KG1 (cell line): ENCODE measurements at places on chromosomes 4 and X.

DNA sequence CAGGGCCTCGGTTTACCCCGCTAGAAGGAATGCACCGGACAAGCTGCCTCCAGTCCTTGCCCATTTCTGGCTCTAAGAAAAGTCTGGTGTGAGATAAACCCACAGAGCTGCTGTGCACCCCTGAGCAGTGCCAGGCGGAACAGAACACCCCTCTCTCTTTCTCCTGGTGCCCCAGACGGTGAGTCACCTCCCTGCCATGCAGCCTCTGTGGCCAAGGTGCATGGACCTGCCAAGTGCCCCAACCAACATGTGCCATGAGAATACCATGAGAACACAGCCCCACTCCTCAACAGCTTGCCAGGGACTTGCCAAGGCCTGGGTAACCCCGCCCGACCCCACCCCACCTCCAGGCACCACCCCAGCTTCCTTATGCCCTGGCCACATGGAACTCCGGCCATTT, 47.7 kb upstream of the MAN2B2 start:
- no peak for DNase-seq

GRCh38 chr4:149056615-149057014, 614.4 kb upstream of the NR3C2 start:
- DNase-seq = no peak

GRCh38 chr4:7799736-7800135, 139.9 kb downstream of the AFAP1 start:
- no peak for DNase-seq

GRCh38 chrX:130051176-130051845, 59.0 kb downstream of the ELF4 start:
- no peak for DNase-seq

DNA sequence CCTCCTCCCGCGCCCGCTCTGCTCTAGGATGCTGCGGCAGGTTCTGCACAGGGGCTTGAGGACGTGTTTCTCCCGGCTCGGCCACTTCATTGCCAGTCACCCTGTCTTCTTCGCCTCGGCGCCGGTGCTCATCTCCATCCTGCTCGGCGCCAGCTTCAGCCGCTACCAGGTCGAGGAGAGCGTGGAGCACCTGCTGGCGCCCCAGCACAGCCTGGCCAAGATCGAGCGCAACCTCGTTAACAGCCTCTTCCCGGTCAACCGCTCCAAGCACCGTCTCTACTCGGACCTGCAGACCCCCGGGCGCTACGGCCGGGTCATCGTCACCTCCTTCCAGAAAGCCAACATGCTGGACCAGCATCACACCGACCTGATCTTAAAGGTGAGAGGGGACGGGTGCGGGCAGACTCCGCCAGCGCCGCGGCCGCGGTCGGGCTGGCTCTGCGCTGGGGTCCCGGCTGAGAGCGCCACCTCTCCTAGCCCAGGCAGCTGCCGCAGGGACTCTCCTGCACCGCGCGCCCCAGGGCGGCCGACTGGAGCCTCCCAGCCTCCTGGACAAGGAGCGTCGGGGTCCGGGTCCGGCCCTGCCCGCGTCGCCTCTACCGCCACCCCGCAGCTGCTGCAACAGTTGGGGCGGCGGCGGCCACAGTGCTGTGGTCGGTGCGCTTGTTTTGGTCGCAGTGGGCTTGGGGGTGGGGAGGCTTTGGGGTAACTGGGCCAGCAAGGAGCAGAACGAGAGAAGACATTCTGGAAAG, at the start of gene PTCHD1:
TSS of gene PTCHD1 (plus strand) at position 2 of the 752 bp plus-strand sequence. CDS start at position 29, 27 bp downstream.
- DNase-seq = no peak

- no peak for DNase-seq
Measured at GRCh38 chr4:73711989-73712388, 28.4 kb upstream of the CXCL8 start.

DNA sequence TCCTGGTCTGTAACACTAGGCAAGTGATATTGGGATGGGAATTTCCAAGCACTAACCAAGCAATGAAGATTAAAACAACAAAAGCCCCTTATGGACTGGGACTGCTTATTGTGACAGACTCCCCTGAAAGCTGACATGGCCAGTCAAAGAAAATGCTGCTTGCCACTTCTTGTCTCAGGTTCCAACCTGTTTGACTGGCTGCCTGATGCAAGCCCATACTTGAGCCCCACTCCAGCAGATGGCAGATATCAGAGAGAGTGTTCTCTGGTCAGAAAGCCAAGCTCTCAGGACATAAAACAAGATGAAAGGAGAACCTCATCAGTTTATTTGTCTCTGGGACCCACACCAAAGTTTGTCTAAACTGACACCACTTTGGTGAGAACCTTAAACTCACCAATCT, 15.5 kb upstream of the IGBP1 start:
- no peak for DNase-seq

GRCh38 chr4:88908003-88908402, 149.0 kb downstream of the FAM13A start:
- no peak for DNase-seq

DNA sequence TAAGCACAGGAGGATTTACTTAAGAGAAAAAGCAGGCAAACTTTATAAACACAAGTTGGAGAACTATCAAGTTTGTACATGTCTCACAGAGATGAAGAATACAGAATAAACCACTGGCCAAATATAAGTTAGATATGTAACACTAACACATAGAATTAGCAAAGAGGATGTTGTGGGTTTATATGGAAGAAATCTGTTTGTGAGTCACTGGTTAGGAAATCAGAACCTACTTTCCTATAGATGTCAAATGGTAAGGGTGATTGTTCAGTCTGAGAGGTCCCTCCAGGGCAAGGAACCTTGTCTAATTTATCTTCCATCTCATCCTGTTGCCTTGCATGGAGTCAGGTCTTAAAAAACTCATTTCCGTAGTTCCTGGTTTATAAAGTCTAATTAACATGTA, 14.8 kb upstream of the ART3 start:
- no peak for DNase-seq

DNA sequence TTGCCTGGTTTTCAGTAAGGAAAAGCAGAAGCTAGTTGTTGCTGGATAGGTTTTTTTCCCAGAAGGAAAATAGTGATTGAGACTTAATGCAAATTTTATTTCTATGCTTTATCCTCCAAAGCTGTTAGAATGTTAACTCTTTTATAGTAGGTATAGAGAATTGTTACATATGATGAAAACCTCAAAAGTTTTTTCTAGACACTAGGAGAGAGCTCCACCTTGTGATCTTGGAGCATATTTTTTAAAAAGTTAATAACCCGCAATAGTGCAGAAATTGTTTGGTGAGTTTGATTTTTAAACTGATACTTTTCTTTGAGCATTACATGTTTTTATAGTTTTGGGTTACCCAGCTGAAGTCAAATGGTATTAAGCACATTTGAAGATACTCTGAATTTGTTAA, 56.5 kb downstream of the STAG2 start:
- DNase-seq = no peak

DNA sequence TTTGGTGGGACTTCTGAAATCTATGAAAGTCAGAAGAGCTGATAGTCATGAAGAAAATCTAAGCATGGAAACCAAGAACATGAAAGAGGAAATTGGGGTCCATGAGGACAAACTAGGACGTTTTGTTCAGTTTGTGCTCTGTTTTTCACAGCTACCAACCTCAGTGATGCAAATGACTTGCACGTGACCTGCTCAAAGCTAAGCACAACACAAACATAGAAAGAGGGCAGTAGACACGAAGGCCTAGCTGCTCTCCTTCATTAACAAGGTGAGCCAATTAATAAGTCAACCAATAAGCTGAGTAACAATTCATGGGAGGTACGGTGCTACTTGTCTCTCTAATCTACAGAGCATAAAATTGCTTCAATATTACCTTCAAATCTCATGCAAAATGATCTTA, 684.1 kb downstream of the TRAM1L1 start:
- DNase-seq = no peak

- no peak for DNase-seq
Measured at GRCh38 chr4:53490965-53491622, 100.2 kb downstream of the LNX1 start.

GRCh38 chrX:129654652-129655546, at the start of gene APLN:
APLN (minus strand) TSS chrX:129654956; CDS start chrX:129654630, 326 bp downstream.
- no peak for DNase-seq

GRCh38 chr4:8851321-8852117, 20.1 kb downstream of the HMX1 start:
- DNase-seq = no peak

DNA sequence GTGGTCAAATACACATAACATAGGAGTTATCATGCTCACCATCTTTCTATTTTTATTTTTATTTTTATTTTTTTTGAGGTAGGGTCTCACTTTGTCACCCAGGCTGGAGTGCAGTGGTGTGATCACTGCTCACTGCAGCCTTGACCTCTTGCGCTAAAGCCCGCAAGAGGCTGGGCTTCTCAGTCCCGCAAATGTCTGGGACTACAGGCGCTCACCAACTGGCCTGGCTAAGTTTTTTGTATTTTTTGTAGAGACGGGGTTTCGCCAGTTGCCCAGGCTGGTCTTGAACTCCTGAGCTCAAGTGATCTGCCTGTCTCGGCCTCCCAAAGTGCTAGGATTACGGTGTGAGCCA, 295 bp upstream of the TLR10 start:
- DNase-seq = no peak

GRCh38 chr4:53116954-53117353, 248.9 kb downstream of the SCFD2 start:
- no peak for DNase-seq

DNA sequence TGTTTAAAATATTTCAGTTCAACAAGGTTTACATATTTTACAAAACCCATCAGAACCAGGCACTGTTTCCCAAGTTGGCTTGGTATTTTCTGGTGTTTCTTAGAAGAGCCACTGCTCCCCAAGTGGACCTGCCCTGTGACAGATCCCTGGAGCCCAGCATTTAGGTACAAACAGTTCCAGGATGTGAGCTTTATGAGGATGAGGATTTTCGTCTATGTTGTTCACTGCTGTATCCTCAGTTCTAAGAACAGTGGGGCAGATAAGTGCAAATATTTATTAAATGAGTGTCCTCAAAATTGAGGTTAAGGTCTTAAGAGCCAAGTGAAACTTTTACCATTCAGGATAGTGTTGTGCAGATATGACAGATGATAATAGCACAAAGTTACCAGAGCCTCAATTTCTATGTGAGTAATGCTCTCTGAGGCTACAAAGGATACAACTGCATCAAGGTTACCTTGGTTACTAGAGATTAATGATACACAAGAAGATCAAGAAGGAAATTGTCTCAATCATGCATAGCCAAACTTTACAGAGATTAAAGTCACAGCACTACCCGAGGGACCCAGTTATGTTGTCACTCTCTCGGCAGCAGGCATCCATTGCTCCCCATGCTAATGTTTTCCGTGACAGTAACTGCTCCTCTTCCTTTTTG, 37.5 kb downstream of the ANXA3 start:
- DNase-seq = no peak

DNA sequence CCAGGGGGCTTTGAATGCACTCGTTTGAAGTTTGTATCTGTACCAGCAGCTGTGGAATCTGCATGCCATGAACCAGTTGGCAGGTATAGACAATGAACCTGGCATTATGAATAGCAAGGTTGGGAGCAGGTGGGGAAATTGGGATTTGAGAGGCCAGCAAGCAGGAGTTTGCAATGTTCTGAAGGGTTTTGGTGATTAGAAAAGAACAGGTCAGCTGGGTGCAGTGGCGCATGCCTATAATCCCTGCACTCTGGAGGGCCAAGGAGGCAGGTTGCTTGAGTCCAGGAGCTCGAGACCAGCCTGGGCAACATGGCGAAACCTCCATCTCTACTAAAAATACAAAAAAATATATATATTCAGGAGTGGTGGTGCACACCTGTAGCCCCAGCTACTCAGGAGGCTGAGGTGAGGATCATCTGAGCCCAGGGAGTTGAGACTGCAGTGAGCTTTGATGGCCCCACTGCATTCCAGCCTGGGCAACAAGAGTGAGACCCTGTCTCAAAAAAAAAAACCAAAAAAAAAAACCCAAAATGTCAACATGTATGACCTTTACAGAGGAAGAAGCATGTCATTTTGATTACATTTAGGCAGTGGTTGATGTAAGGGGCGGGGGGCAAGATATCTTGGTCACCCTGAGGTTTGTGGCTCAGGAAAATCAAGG, 63.9 kb downstream of the TSC22D3 start:
- DNase-seq = no peak

DNA sequence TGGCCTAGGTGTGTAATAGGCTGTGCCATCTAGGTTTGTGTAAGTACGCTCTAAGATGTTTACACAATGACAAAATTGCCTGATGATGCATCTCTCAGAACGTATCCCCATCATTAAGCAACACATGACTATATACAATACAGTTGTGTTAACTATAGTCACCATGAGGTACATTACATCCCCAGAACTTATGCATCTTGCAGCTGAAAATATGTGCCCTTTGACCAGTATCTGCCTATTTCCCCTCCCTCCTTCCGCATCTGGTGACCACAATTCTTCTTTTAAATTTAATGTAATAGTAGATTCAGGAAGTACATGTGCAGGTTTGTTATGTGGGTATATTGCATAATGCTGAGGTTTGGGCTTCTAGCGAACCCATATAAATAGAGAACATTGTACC, 239.8 kb upstream of the IL1RAPL1 start:
- DNase-seq = no peak

- DNase-seq = no peak
Measured at GRCh38 chr4:8015512-8015911, 75.9 kb upstream of the AFAP1 start.

GRCh38 chr4:139887962-139888735, 222.5 kb downstream of the MGST2 start:
- no peak for DNase-seq

- DNase-seq = no peak
Measured at GRCh38 chr4:146522869-146523205, 1.1 kb upstream of the SLC10A7 start.

DNA sequence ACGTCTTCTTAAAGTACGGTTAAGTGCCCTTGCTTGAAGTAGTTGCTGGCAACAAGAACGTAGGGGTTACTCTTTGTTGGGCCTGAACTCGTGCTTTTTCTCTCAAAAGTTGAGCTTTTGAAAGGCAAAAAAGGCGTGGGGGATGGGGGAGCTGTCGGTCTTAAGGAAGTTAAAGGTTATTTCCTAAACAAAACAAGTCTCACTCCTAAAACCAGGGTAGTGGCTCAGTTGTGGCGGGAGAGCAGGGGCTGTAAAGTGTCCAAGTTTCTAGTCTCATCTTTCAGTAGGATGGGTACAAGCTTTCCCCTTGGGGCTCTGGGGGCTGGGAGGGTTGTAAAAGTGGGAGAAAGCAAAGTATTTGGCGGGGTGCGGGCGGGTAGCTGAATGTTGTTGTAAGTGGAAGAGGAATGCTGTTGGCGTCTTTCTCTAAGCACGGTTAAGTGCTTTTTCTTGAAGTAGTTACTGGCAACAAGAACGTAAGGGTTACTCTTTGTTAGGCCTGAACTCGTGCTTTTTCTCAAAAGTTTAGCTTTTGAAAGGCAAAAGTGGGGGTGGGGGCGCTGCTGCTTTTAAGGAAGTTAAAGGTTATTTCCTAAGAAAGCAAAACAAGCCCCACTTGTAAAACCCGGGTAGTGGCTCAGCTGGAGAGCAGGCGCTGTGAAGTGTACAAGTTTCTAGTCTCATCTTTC, 904 bp upstream of the WDR1 start:
- peak; percentile 73 for DNase-seq
